Right lobe of liver (tissue), 6 donors: ENCODE measurements at places on chromosomes 3 and 15. TPM values are rescaled to one million over a fixed set of nuclear protein-coding genes. Genes with fewer than 3 reads are reported as not detected.

DNA sequence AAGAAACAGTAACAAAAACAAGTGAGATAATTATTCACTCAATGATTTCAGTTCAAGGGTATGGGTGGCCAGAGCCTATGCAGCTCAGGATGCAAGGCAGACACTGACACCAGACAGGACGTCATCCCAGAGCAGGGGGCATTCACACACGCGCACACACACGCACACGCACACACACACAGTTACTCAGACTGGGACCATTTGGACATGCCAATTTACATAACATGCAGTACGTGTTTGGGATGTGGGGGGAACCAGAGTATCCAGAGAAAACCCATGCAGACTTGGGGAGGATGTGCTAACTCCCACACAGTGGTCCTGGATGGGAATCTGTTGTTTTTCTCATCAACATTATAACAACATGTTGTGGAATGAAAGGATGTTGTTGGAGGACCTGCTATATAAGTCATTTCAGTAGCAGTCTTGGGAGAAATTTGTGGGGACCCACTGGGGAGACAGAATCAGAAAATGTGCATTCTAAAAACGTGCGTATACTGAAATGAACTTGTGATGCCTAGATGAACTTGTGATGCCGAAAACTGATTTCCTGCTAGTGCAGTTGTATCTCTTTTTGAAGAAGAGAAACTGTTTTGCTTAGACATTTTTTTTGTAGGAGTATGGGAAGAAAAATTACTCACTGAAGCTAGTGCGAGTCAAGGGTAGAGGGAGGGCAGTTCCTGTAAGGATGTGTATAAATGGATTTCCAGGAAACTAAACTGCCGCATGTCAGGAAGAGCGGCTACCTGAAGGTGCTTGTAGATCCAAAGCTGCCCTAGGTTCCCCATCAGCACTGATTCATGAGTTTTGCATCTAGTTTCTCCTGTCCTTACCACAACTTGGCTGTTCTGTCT, 25.2 kb downstream of the CD200 start:
- no peak overlapping the region for H3K4me3 ChIP-seq
- no peak overlapping the region for H3K27ac ChIP-seq
- H3K4me1 ChIP-seq, result no peaks in the 10 kb centered on the region
- no peak for DNase-seq
- no peaks in the 10 kb centered on the region for H3K36me3 ChIP-seq

DNA sequence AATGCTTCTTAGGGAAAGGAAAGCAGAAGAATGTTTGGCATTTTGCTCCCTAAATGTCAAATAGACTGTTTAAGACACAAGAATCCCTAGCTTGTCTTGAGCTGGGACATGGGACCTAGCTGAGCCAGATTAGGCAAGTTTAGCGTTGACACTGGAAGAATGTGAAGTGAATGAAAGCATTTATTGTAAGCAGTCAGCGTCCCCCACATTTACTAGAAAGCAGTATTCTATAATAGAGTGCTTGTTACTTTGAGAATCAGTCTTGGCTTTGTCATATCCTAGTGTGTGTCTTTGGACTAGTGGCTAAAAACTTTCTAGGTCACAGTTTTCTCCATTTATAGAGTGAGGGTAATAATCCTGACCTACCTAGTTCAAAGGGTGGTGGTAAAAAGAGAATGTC, 161.6 kb downstream of the ADAMTSL3 start:
- H3K36me3 ChIP-seq, result no peaks in the 10 kb centered on the region
- H3K4me1 ChIP-seq, result no peaks in the 10 kb centered on the region
- H3K27me3 ChIP-seq, result no peaks in the 10 kb centered on the region
- no peak overlapping the region for H3K4me3 ChIP-seq
- H3K27ac ChIP-seq, result no peak overlapping the region

DNA sequence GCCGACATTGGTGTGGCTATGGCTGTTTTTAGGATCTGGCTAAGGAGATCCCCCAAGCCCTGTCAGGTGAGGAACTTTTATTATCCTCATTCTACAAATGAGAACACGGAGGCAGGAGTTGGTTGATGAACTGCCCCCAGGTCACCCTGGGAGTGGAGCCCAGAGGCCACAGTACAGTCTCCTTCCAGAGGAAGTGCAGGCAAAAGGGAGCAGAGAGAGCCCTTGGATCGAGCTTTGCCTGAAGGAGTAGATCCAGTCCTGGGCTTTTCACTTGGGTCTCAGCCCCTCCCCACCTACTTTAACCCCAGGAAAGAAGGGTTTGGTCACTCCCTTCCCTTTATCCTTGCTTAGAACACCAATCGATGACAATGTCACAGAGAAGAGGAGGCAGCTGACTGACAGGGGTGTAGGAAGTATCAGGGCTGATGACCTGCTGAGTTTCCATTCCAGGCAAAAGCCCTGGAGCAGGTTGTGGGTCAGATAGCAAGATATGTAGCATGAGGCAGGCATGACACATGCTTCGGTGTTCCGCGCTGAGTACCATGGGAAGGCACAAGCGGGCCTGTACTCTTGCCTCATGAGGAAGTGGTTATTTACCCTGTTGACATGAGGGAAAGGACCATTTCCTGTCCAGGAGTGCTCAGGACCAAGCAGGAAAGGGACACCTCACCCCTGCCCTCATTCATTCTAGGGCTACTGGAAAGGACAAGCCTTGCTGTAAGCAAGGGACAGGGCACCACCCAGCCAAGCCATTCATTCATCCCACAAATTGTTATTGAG, 5.8 kb upstream of the PLA2G4D start:
- H3K4me1 ChIP-seq, result no peaks in the 10 kb centered on the region
- no peaks in the 10 kb centered on the region for H3K36me3 ChIP-seq

The GOLGA8G gene
- not detected for total RNA-seq

DNA sequence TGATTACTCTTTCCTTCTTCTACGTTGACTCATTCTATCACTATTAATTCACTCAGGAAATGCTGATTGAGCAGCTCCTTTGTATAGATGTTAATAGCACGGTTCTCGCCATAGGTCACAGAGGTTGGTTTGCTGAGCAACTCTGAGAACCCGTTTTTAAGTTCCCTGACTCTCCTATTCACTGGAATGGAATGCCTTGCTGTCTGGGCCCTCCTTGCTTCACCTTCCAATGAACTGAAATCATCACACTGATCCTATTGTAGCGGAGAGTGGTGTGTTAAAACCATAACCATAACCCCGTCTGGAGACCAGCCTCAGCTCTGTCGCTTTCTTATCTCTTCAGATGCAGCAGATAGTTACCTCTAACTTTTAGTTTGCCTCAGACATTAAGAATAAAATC, 323.6 kb downstream of the GABRB3 start:
- H3K27ac ChIP-seq, result no peak overlapping the region
- H3K4me3 ChIP-seq, result no peak overlapping the region
- DNase-seq, result no peak
- no peaks in the 10 kb centered on the region for H3K4me1 ChIP-seq
- H3K36me3 ChIP-seq, result no peaks in the 10 kb centered on the region

The IL17RE gene
- 1.5 TPM for total RNA-seq

GRCh38 chr15:50046867-50047266, 72.2 kb downstream of the ATP8B4 start:
- no peaks in the 10 kb centered on the region for H3K4me1 ChIP-seq
- DNase-seq, result no peak
- H3K4me3 ChIP-seq, result no peak overlapping the region
- H3K27me3 ChIP-seq, result no peaks in the 10 kb centered on the region
- no peak overlapping the region for H3K27ac ChIP-seq

- H3K27me3 ChIP-seq, result no peaks in the 10 kb centered on the region
- no peak overlapping the region for H3K4me3 ChIP-seq
- H3K4me1 ChIP-seq, result peaks cover 7% of the 10 kb centered on the region
- no peak for DNase-seq
Observed at GRCh38 chr15:73681856-73682599, 2.2 kb upstream of the CD276 start.
